ENCODE measurements at places on chromosomes 1 and 21.

DNA sequence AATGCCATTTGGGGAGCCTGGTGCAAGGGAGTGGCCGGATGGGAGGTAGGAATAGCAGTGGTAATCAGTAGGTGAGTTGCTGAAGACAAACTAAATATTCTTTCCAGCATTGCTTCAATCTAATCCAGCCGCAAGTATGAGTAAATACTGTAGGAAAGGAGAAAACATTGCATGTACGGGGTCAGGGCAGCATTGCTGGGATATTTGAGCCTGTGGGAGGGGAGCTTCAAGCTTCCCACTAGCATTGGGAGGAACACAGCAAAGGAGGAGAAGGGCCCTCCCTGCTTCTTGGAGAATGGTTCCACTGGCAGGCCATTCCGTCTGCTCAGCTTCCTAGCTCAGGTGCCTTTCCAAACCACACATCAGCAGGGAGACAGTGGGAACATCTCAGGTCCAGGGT lies 15.2 kb downstream of the CAPN2 start:
- DNase-seq, result no peak

GRCh38 chr21:14863745-14864210 lies 201.0 kb downstream of the NRIP1 start:
- DNase-seq, result no peak

DNA sequence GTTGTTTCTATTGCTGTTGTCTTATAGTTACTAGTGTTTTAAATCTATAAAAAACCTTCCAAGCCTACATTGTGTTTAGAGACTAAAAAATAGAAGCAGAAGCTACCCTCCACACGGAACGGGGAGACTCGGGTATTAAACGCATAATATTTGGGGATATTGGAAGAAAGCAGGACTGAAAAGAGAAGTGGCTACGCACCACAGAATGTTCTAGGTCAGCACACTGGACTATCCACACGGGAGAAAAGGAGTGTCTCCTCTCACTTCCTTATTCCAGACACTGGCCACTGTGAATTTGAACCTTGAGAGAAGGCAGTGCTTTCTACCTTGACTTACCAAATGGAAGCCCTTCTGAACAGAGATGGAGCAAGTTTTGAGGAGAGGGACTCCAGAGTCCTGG lies 1.0 kb upstream of the OR10J4 start:
- no peak for DNase-seq

DNA sequence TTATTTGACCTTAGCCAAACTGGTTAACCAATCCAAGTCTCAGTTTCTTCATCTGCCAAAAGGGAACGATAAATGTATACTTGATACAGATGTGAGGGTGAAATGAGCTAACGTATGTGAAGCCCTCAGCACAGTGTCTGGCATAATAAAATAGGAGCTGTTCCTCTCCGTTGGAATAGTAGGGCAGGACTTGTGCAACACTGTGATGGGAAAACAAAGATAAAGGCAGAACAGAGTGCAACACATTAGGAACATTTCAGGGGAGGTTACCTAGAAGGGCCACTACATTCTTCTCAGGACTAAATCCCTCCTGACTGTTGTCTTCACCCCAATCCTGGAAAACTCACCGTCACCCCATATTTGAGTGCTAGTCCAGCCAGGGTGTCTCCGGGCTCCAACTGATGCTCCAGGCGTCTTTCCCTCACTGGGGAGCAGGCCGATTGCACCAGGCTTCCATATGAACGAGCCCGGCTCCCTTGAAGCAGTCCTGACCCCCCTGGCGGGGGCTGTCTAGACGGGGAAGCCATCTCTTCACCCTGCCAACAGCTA lies 896 bp downstream of the LYSMD1 start:
- DNase-seq, result no peak

GRCh38 chr1:200133123-200133522 lies 105.6 kb downstream of the NR5A2 start:
- no peak for DNase-seq

- DNase-seq, result no peak
Observed at GRCh38 chr1:182608845-182609610, 4.8 kb upstream of the RGS16 start.

Measured in stimulated activated CD4-positive, alpha-beta T cell treated with anti-CD3 and anti-CD28 coated beads, Interleukin-15, amount 100 ng/mL, for 1 hour (primary cell).